Activated B cell treated with CpG ODN at 0.5 μM for 24 hours (primary cell): ENCODE measurements at places on chromosomes 12 and 14. TPM values are rescaled to one million over a fixed set of nuclear protein-coding genes. Genes with fewer than 3 reads are reported as not detected.

The KCNA5 gene
- total RNA-seq = 0.42 and 0.81 TPM in 2 replicates

DNA sequence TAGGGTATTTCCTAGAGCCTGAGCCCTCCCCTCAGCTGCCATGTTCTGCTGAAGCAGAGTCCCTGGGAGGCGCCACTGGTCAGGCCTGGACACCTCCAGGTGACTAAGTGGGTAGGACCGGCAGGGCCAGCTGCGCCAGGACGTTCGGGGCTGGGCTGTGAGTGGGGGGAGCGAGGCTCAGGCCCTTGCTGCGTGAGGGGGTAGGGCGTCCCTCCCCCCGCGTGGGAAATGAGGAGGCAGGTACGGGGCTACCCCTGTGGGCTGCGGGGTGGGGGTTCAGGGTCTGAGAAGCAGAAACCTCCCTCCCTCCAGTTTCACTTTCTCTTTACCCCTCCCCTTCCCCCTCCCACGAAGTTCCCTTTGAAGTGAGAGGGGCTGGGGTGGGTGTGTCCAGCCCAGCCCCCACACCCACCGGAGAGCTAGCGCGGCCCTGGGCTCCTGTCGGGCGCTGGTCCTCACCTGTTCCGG, 22.1 kb upstream of the KIF26A start:
- DNase-seq = no peak

The TBX3 gene
- not detected in 2 replicates for total RNA-seq

DNA sequence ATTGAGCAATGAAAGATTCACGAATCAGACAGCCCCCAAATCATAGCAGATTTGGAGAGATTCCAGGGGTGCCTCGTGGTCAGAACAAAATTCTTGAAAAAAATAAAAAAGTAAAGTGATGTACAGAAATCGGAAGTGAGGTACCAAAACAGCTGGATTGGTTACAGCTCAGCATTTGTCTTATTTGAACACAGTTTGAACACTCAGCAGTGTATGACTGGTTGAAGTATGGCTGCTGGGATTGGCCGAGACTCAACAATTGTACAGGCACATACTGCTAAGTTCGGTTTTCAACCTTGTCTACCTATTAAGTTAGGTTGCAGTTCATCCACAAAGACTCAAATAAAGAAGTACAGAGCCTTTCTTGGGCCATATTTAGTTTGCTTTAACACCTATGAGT, 865.4 kb upstream of the TMEM132C start:
- DNase-seq = no peak

DNA sequence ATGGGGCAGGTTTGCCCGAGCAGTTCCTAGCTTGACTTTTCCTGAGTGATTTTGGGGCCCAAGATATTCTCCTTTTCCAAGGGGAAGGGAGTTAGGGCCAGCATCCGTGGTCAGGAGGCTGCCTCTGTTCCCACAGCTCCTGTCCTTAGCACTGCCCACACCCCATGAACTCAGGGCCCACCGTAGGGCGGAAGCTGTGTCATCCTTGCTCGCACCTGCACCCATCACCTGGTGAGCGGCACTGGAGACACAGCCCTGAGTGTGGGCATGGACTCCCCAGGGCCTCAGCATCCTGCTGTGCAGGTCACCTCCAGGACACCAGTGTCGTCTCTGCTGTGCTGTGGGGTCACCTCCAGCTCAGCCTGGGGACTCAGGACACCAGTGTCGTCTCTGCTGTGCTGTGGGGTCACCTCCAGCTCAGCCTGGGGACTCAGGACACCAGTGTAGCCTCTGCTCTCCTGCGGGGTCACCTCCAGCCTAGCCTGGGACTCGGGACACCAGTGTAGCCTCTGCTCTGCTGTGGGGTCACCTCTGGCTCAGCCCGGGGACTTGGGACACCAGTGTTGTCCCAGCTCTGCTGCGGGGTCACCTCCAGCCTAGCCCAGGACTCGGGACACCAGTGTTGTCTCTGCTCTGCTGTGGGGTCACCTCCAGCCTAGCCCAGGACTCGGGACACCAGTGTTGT, 322.9 kb downstream of the ADGRD1 start:
- DNase-seq = no peak

GRCh38 chr12:113333877-113334785, 778 bp downstream of the SLC8B1 start:
- no peak for DNase-seq

DNA sequence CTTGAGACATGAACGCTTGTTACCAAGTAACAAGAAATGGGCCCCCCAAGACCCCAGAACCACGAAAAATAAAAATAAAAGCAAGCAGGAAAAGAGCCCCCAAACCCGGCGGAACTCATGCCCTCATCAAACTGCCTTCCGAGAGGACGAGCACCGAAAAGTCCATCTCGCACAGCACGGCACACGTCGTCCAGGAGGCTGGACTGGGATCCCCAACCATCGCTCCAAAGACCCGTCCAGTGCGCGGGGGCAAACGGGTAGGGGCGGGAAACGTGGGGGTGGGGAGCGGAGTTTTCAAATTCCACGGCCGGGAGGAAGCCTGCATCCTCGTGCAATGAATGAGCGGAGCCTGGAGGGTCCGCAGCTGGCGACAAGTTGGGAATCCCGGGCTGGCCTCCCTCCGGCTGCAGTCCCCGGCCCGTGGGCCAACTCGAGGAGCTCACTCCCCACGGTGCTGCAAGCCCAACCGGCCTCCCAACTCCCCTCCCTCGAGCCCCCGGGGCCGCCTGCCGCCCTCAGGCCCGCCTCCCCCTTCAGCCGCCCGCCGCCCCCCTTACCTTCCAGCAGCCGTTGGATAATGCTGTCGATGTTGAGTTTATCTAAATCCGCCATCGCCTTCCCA, 484 bp downstream of the PPP1CC start:
- DNase-seq = no peak

The CLEC2D gene
- total RNA-seq = 437 and 492 TPM in 2 replicates

The IFNG-AS1 gene
- 2.0 and 3.2 TPM in 2 replicates for total RNA-seq

DNA sequence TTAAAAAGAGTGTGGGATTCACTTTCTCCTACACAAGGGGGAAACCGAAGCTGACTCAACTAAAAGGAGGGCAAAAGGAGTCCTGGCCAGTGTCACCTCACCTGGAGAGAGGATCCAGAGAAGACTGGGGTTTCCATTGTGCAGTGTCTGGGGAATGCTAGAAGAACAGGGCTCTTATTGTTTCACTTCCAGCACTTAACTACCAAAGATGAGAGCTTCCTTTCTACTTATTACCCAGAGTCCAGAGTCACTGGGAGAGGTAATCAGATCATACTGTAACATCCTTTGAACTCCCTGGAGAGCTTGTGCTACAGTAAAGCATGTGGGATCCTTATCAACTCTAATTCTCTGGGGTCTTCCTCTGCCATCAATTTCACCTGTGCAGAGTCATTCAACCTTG, 148.4 kb upstream of the BCL2L14 start:
- no peak for DNase-seq

DNA sequence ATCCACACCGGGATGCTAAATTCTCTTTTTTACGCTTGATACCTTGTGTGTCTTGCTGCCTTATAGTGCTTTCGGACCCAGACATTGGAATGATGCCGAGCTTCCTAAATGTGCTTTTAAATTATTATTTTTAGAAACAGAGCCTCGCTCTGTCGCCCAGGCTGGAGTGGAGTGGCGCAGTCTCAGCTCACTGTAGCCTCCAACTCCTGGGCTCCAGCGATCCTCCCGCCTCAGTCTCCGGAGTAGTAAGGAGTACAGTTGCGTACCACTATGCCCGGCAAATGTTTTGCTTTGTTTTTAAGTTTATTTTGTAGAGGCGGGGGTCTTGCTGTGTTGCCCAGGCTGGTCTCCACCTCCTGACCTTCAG, 489 bp upstream of the EML5 start:
- DNase-seq = no peak

The OVCH1 gene
- total RNA-seq = not detected in 2 replicates

The SMCO2 gene
- total RNA-seq = not detected in 2 replicates

- DNase-seq = no peak
These were observed 14.0 kb downstream of the EMP1 start for GRCh38 chr12:13210236-13211190.

DNA sequence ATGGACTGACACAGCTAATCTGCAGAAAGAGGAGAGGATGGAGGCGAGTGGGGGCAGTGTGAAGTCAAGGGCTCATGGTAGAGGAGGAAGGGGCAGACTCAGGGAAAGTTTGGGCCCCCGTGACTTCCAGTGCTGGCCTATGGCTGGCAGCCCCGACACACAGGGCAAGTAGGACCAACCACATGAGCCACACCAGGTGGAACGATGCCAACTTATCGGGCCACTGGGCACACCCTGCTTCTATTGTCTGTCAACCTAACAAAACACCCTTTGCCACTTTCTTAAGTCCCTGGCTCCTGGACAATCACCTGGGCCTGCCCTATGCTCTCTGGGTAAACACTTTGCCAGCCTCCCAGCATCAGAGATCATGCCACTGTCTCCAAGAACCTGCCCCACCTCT, 65.2 kb upstream of the PSMC1 start:
- DNase-seq = no peak

- no peak for DNase-seq
These were observed 34.1 kb downstream of the TMCC3 start for GRCh38 chr12:94616203-94616729.

GRCh38 chr12:8609061-8609570, 3.5 kb downstream of the AICDA start:
- DNase-seq = no peak

The KRT71 gene
- not detected in 2 replicates for total RNA-seq

- no peak for DNase-seq
These were observed 674.1 kb upstream of the ATXN7L3B start for GRCh38 chr12:73863546-73863945.

- no peak for DNase-seq
These were observed 445.8 kb downstream of the ATP23 start for GRCh38 chr12:58387199-58387598.

DNA sequence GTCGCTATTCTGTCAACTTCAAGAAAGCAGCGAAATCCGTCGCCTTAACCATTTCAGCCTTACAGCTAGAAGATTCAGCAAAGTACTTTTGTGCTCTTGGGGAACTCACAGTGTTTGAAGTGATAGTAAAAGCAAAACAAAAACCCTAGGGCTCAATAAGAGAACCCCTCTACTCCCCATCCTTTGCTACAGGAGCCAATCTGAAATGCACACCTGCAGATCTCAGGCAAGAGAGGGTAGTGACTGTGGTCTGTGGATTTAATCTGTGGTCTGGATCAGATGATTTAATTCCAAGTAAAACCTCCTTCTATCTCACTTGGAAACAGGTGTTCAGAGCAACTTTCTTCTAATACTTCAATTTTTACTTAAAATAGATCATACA, 422.9 kb upstream of the OR4E1 start:
- no peak for DNase-seq

- no peak for DNase-seq
These were observed 5.1 kb downstream of the E2F7 start for GRCh38 chr12:77060136-77060882.

DNA sequence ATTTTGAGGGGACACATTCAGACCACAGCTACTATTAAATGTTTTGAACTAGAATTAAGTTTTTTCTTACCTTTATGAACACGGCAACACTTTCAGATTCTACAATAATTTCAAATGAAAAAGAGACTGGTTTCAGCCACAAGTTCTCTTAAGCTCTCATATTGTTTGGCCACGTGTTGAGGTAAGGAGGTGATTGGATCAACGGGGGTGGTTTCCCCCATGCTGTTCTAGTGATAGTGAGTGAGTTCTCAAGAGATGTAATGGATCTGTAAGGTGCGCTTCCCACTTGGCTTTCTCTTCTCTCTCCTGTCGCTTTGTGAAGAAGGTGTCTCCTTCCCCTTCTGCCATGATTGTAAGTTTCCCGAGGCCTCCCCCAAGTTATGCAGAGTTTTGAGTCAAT, 48.9 kb upstream of the DYRK2 start:
- no peak for DNase-seq

The MDM2 gene
- total RNA-seq = 69.8 and 90.8 TPM in 2 replicates

GRCh38 chr14:65280653-65281052, 131.9 kb upstream of the FUT8 start:
- DNase-seq = no peak

The LRTM2 gene
- not detected in 2 replicates for total RNA-seq

DNA sequence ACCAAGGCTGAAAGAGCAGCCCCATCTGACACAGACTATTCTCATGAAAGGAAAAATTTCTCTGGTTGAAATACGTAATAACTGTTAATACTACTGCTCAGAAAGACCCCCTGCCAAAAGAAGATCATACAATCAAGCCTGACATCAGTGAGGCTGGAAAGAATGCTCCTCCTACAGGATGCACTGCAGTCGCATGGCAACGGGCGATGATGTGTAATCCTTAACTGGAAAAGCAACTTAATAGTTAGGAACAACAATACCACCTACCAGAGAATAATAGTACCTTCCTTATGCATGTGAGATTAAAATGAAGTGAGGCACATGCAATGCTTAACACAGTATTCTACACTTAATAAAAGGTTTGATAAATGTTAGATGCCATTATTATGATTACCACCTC, 1.2 kb upstream of the GOLGA5 start:
- DNase-seq = no peak

The ANO6 gene
- total RNA-seq = 14.8 and 16.3 TPM in 2 replicates

DNA sequence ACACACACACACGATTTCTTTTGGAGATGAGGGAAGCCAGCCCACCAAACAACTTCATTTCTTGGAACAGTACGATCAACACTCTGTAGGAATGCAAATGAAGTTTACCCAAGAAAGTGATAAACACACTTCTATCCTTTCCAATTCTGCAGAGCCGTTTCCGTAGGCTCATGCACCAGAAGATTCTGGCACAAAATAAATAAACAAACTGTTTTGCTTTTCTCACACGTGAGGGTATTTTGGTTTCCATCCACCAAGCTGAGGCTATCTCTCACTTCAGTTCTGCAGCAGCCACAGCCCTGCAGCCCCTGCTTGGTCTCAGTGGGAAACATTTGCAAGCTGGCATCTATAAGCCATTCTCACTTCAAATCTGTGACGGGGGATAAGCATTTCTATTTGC, 15.3 kb upstream of the TSPAN11 start:
- DNase-seq = no peak
